ENCODE measurements at places on chromosomes 3 and 15.

- no peak for DNase-seq
Measured at GRCh38 chr15:39149636-39150150, 431.2 kb upstream of the THBS1 start.

DNA sequence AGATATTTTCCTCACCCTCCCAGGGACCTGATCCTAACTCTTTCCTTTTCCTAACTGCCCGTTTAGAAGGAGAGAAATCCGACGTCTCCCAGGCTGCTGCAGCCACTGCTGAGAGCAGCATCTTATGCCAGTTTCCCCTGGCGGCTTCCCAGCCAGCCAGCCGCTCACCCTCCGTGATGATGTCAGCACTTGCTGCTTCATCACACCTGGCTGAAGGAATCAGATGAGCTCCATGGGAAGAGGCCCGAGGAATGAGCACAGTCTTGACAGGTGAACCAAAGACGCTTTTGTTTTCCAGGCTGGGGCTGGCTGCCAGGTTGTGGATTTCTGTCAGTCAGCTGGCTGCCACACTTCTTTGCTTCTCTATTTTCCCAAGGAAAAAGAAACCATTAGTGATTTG, 445.1 kb upstream of the RBMS3 start:
- peak; percentile 16 for DNase-seq

DNA sequence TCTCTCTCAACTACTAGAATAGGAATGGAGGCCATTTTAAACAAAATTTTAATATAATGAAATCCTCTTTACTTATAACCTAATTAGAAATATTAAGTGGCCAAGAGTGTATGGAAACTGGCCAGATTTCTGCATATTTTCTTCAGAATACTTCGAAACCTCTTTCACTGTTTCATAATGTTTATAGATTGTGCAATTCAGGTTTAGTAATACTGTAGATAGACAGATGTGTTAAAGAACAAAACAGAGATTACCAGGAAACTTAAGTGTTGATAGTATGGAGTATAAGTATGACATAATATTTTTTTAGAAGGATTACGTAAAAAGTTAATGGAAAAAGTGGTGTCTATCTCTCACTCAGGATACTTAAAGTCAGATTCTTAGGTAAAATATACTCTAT, 4.7 kb downstream of the ABHD5 start:
- no peak for DNase-seq

DNA sequence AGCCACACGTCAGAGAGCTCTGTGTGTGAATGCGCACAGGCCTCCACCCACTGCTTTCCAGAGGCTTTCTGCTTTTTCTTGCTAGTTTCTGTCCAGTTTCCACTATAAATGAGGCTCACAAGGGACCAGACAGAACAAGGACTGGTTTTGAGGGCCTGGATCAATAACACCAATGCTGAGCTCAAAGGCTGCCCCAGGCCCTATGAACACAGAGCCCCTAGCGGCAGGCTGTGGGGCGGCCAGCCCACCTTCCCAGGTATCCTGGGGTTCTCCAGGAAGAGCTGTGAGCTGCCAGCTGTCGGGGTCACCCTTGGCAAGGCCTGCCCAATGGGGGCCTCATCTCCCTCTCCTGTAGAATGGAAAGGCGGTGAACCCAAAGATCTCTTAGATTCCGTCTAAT, 2.2 kb upstream of the ITIH3 start:
- DNase-seq: no peak

GRCh38 chr3:72160351-72160750, 375.4 kb upstream of the PROK2 start:
- no peak for DNase-seq

GRCh38 chr3:131218196-131218595, 163.4 kb upstream of the NUDT16 start:
- DNase-seq: no peak

DNA sequence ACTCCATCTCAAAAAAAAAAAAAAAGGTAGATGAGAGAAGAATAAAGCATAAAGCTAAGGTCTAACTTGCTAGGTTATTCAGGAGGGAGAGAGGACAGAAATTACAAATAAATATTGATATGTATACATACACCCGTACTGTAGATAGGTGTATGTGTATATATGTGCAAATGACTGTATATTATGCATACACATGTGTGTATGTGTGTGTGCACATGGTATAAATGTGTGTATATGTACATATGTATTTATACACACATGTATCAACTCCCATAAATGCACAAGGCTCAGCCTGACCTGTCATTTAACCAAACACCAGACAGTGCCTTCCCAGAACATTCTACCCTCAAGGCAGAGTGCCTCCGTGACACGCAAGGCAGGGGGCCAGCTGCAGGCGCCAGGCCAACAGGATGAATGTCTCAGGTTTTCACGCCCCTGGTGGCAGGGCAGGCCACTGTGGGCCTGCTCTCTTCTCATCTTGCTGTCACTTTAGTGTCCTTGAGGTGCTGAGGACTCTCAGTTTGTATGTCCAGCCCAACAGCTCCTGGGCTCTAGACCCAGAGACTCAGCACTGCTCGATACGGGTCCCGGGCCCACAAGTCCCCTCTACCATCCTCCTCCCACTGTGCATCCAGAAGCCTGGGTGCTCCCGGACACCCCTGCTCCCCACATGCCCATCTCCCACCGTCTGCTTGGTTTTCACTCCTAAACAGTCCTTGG, 40.4 kb downstream of the TM2D3 start:
- no peak for DNase-seq

- DNase-seq: no peak
Measured at GRCh38 chr3:30643763-30644462, 37.5 kb downstream of the TGFBR2 start.

GRCh38 chr3:11583235-11583634, 60.5 kb downstream of the VGLL4 start:
- no peak for DNase-seq

DNA sequence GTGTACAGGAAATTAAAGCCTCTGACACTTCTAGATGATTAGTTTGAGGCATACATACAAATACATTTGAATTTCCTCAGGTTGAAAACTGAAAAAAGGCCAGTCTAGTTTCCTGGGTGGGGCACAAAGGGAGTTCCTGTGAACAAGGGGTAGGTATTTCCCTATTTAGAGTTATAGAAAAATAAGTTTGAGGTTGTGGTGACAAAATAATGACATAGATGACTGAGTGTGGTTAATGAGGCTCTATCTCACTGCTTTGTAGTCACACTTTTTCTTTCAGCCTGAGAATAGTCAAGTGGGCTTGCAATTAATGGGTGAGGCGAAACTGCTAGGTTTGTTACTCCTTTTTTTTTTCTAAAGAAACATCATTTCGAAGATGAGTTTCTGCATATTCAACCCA, 4.3 kb downstream of the SLCO3A1 start:
- DNase-seq: no peak

- no peak for DNase-seq
Measured at GRCh38 chr3:71468311-71469137, 115.0 kb downstream of the FOXP1 start.

DNA sequence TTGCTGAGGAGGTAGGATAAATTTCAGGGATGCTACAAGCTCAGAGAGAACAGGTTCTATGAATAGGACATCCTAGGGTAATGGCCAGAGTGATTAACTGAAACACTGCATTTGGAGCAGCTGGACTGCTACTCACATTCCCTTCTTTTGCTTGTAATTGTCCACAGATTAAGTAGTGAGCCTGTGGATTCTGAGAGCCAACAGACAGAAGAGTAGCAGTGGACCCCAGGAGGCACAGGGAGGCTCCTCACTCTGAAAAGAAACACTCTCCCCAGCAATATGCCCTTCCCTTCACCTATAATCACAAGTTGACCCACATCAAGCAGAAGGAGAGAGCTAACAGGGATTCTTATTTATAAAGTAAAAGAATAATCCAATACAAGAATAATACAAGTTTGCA, 10.6 kb upstream of the RFX7 start:
- no peak for DNase-seq

DNA sequence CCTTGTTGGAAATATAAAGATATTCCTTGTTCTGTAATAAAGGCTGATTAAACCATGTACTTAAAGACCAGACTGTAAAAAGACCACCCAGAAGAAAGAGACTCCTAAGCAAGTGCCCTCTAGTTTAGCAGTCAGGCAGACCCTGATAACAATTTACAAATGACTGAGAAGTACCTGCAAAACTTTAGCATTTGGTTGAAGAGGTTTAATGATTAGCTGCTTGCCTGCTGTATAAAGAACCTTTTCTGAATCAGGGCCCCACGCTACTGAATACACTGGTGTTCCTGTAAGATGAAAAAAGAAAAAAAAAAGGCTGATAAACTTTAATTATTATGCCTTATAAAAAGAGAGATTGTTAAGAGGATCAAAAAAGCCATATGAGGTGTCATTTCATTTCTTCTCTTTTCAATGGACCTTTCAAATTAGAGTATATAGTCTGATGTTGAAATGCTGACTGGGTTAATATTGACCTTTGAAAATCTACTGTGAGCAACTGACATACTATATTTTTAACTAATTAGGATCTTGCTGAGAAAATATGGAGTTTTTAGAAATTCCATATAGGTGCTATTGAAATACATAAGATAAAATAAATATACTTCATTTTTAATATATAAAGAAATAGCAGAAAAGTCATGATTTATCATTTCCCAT, 33.0 kb downstream of the IFT80 start:
- no peak for DNase-seq

- DNase-seq: no peak
Measured at GRCh38 chr3:5423523-5423922, 236.0 kb downstream of the EDEM1 start.

DNA sequence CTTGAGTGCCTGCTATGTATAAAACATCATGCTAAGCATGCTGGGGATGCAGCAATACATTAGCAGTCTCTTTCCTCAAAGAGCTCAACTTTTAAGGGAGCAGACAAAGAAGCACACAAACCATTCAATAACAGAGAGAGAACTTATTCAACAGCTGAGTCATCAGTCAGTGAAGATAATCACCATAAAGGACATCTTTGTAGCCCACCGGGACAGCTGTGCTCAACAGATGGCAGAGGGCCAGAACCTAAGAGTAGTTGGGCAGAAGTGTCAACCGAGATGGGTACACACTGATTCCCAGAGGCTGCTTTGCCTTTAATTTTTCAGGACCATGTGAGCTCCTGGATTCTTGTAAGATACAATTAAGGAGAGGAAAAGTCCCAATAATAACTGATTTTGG, 4.2 kb upstream of the RAB8B start:
- no peak for DNase-seq

- DNase-seq: no peak
Measured at GRCh38 chr3:138443091-138443490, 8.7 kb downstream of the ESYT3 start.

- no peak for DNase-seq
Measured at GRCh38 chr15:96500508-96500907, 170.0 kb downstream of the NR2F2 start.

- DNase-seq: no peak
Measured at GRCh38 chr3:45612918-45613602, 18.5 kb downstream of the LIMD1 start.

DNA sequence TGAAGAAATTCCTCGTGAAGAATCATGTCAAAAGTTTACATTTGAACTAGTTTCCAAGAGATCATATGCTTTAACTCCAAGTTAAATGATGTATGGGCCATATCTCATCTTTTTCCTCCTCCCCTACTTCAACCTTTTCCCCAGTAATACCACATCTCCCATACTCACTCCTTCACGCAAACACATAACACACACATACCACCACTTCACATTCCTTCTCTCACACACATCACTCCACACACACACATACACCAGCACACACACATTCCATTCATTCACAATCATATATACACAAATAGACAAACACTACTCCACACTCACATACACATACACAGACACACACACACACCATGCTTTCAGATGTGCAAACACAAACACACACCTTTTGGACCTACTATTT, 769.0 kb upstream of the NR2F2 start:
- DNase-seq: no peak

DNA sequence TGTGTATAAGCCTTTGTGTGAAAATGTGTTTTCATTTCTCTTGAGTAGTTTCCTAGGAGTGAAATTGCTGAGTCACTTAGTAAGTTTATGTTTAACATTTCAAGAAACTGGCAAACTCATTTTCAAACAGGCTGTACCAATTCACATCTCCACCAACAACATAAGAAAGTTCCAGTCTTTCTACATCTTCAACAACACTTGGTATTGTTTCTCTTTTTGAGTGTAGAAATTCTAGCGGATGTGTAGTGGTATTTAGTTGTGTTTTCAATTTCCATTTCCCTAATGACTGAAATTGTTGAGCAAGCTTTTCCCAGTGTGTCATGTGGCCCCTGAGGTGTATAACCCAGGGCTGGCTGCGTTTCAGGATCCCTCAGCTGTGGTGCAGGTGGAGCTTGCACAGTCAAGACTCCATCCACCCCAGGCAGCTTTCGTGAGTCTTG, 258.5 kb downstream of the PDCD6IP start:
- DNase-seq: peak; percentile 50

- DNase-seq: no peak
Measured at GRCh38 chr3:131705099-131705498, 202.3 kb upstream of the MRPL3 start.

- DNase-seq: no peak
Measured at GRCh38 chr15:63065262-63066221, 23.0 kb downstream of the TPM1 start.

DNA sequence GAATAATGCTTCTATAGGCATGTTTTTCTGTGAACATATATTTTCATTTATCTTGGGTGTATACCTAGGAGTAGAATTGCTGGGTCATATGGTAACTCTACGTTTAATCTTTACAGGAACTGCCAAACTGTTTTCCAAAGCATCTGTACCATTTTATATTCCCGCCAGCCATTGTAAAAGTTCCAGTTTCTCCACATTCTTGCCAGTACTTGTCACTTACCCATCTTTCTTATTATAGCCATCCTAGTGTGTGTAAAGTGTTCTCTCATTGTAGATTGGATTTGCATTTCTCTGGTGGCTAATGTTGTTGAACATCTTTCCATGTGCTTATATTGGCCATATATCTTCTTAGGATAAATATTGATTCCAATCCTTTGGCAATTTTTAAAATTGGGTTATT, 31.2 kb upstream of the CFAP20DC start:
- no peak for DNase-seq

GRCh38 chr15:91517491-91518200, 335.9 kb upstream of the SLCO3A1 start:
- peak; percentile 39 for DNase-seq

DNA sequence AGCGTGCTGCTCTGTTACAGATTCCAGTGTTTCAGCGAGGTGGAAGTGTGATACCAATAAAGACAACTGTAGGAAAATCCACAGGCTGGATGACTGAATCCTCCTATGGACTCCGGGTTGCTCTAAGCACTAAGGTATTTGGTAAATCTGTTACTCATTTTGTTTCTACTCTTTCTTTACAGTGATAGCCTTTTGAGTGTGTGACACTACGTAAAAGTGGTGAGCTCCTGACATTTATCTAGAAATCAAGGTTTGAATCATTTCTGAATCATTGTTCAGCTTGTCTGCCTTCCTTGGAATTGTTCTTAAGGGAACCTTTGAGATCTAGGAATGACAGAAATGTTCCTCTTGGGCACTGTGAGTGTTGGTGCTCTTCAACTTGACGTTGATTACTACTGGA, 11.2 kb upstream of the CAPN3 start:
- DNase-seq: no peak

DNA sequence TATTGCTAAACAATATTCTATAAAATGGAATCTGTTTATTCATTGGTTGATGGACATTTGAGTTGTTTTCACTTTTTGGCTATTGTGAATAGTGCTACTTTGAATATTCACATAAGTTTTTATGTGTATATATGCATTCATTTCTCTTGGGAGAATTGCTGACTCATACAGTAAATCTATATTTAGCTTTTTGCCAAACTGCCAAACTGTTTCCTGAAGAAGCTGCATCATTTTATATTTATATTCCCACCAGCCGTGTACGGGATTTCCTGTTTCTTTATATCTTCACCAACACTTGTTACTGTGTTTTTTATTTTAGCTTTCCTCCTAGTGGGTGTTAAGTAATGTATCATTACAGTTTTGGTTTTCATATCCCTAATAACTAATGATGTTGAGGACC, 12.5 kb upstream of the TCAIM start:
- DNase-seq: no peak

Data from kidney glomerular epithelial cell (primary cell).